ENCODE measurements at places on chromosomes 7 and 10. TPM values are rescaled to one million over a fixed set of nuclear protein-coding genes. Genes with fewer than 3 reads are reported as not detected.

The SFTPA1 gene
- total RNA-seq = 5.2 TPM

The CPED1 gene
- total RNA-seq = 290 TPM

The TIMM23 gene
- 148 TPM for total RNA-seq

The APBB1IP gene
- total RNA-seq = 0.22 TPM

The MYO1G gene
- 0.62 TPM for total RNA-seq

The LMBR1 gene
- total RNA-seq = 89.1 TPM

GRCh38 chr10:46019569-46020343, 10.7 kb downstream of the NCOA4 start:
- no peak for DNase-seq
- peak overlapping the region; percentile 83 for H3K27ac ChIP-seq
- H3K36me3 ChIP-seq = peaks cover 58% of the 10 kb centered on the region

DNA sequence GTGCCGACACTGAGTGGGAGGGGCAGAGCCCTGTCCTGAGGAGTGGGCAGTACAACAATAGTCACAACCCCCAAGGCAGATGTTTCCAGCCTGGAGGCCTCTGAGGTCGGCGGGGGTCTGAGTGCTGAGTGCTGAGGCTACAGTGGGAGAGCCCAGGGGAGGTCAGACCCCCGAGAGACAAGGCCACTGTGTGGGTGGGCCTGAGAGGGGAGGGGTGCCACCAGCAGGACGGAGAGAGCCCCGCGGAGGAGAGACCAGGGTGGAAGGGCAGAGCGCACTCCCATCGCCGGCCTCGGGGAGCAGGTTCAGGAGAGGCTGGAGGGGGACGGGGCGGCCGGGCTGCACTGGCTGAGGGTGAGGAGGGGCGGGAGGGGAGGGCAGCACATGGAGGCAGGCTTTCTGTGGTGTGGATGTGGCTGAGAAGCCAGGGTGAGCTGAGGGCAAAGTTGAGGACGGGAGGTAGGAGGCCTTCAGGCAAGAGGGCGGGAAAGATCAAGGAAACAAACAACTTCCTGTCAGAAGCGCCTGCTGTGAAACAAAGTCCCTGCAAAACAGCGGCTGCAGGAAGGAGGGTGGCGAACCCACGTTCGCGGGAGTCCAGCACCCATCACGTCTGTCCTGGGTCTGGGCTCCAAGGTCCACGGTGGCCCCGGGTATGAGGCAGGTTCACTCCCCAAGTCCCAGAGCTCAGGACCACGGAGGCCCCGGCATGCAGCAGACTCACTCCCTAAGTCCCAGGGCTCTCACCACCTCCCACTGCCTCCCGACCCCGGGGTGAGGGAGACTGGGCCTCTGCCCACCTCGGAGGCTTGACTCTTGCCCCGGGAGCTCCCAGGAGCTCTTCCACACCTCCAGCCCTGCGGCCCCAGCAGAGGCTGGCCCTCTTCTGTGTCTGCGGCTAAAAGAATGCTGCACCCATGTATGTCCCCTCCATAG, 76.8 kb upstream of the NKX6-2 start:
- no peak for DNase-seq
- H3K27me3 ChIP-seq = peaks cover 56% of the 10 kb centered on the region
- peaks cover 7% of the 10 kb centered on the region for H3K4me1 ChIP-seq
- H3K4me3 ChIP-seq = no peak overlapping the region
- H3K27ac ChIP-seq = no peak overlapping the region

DNA sequence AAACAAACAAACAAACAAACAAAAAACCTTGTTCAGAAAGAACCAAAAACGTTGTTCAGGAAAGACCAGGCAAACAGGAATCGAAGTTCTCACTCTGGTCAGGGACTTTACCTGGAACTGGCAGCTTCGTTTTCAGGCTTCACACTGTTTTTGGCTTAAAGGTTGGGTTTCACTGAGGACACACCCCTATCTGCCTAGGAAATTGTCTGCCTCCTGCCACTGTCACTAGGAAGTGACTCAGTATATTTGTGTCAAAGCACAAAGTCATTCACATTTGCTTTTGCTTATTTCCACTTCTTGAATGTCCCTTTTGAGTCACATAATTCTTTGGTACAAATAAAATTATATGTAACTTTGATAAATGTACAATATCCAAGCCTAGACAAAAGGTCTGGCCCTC, 37.9 kb downstream of the PNLIPRP3 start:
- no peak overlapping the region for H3K4me3 ChIP-seq
- no peaks in the 10 kb centered on the region for H3K27me3 ChIP-seq
- no peak overlapping the region for H3K27ac ChIP-seq
- DNase-seq = no peak
- no peaks in the 10 kb centered on the region for H3K36me3 ChIP-seq
- H3K4me1 ChIP-seq = no peaks in the 10 kb centered on the region

- H3K27me3 ChIP-seq = no peaks in the 10 kb centered on the region
- H3K4me1 ChIP-seq = no peaks in the 10 kb centered on the region
- H3K36me3 ChIP-seq = peaks cover 40% of the 10 kb centered on the region
- no peak for DNase-seq
Measured at GRCh38 chr7:5231811-5232484, 41.9 kb downstream of the WIPI2 start.

DNA sequence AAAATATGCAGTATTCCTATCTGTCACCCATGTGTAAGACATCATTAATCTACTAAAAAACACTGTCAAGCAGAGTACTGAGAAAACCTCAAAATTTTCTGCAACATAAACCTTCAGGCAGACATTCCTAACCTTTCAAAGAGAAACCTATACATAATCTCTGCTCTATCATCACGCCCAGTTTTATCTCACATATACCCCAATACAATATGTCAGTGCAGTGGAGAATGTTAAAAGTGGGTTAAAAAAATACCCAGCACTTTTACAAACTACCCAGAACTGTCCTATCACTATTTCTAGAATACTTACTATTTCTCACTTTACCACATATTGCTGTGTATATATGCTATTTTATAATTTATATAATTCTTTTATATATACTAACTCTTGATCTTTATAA, 922.0 kb upstream of the SORCS1 start:
- H3K36me3 ChIP-seq = no peaks in the 10 kb centered on the region
- no peaks in the 10 kb centered on the region for H3K27me3 ChIP-seq
- H3K4me1 ChIP-seq = no peaks in the 10 kb centered on the region
- DNase-seq = no peak
- no peak overlapping the region for H3K27ac ChIP-seq

- H3K27me3 ChIP-seq = no peaks in the 10 kb centered on the region
- DNase-seq = no peak
- H3K36me3 ChIP-seq = no peaks in the 10 kb centered on the region
- no peak overlapping the region for H3K4me3 ChIP-seq
- H3K27ac ChIP-seq = no peak overlapping the region
Measured at GRCh38 chr10:8778713-8779112, 724.2 kb downstream of the GATA3 start.

- no peak overlapping the region for H3K4me3 ChIP-seq
- H3K27me3 ChIP-seq = no peaks in the 10 kb centered on the region
- H3K4me1 ChIP-seq = no peaks in the 10 kb centered on the region
- H3K36me3 ChIP-seq = no peaks in the 10 kb centered on the region
- no peak overlapping the region for H3K27ac ChIP-seq
Measured at GRCh38 chr10:126686268-126686667, 15.8 kb upstream of the C10orf90 start.

GRCh38 chr10:121041906-121042305, 190.7 kb downstream of the WDR11 start:
- no peak overlapping the region for H3K4me3 ChIP-seq
- no peak overlapping the region for H3K27ac ChIP-seq

DNA sequence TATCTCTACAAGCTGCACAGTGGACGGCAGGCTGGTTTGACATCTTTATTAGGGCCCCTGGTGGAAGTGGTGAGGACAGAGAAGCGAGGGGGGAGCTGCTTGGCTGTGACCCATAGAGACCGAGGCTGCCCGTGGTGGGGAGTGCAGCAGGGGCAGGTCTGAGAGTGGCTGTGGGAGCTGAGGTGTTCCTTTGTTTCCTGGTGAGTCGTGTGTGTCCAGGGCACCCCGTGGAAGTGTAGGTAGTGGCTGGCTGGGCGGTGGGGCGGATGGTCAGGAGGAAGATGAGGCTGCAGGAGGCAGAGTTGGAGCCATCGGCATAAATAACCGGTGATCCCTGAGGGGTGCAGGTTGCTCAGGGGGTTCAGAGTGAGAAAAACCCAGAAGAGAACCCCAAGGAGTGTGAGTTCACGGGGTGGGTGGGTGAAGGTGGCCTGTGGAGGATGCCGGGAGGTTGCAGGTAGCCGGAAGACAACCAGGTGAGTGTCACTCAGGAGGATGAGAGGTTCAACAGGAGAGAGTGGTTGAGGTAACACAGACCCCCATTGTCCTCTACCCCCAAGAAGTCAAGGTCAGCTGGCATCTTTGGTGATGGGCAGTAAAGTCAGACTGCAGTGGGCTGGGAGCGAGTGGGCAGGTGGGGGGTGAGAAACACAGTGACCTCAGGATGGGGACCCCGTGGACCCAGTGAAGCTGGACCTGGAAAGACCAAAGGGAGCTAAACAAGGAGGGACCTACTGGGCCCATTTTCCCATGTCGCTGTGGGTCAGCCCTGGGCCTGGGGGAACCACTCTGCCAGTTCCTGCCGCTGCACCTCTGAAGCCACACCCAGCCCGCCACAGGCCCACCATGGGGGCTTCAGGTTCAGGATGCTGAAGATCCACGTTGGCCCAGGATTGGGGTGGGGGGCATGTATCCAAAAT, 7.8 kb downstream of the ATP6V0E2 start:
- DNase-seq = no peak
- H3K36me3 ChIP-seq = no peaks in the 10 kb centered on the region
- no peak overlapping the region for H3K4me3 ChIP-seq
- peaks cover 22% of the 10 kb centered on the region for H3K4me1 ChIP-seq
- H3K27me3 ChIP-seq = peaks cover 38% of the 10 kb centered on the region
- no peak overlapping the region for H3K27ac ChIP-seq

DNA sequence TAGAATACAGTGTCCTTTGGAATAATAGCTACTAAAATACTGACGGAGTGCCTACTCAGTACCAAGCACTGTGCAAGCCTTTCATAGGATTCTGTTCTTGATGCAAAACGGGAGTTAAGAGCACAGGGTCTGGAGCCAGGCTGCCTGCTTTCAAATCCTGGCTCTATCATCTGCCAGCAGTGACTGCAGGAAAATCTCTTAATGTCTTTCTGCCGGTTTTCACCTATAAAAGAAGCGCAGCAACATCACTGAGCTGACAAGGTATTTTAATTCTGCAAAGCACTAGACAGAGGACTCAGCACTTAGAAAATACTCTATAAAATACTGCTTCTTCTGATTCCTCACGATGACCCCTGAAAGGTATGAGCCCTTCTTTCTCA, 659 bp downstream of the FIGNL1 start:
- peaks cover 33% of the 10 kb centered on the region for H3K36me3 ChIP-seq
- no peak for DNase-seq
- peak overlapping the region; percentile 73 for H3K4me3 ChIP-seq
- peaks cover 3% of the 10 kb centered on the region for H3K27me3 ChIP-seq

DNA sequence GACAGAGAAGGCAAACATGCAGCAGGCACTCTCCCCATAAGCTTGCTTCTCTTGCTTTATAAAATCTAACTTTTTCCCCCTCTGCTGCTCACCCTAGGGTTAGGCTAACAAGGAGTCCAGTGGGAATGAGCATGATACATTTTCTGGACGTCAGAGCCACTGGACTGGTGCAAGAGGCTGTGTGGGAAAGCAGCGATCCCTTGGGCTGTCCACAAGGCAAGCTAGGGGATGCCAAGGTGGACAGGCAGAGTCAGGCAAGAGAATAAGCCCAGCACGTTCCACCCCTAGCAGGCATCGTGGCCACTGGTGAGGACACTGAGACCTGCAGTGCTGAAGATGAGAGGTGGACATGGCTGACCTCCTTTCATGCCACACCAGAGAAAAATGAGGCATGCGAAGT, 290.9 kb upstream of the ZMIZ1 start:
- H3K36me3 ChIP-seq = no peaks in the 10 kb centered on the region
- H3K27me3 ChIP-seq = peaks cover 17% of the 10 kb centered on the region
- no peak overlapping the region for H3K27ac ChIP-seq
- no peak overlapping the region for H3K4me3 ChIP-seq

GRCh38 chr7:100105534-100105933, 4.1 kb downstream of the AP4M1 start:
- H3K27ac ChIP-seq = no peak overlapping the region
- H3K27me3 ChIP-seq = no peaks in the 10 kb centered on the region
- peaks cover 5% of the 10 kb centered on the region for H3K4me1 ChIP-seq
- DNase-seq = no peak
- no peak overlapping the region for H3K4me3 ChIP-seq
- peaks cover 61% of the 10 kb centered on the region for H3K36me3 ChIP-seq

DNA sequence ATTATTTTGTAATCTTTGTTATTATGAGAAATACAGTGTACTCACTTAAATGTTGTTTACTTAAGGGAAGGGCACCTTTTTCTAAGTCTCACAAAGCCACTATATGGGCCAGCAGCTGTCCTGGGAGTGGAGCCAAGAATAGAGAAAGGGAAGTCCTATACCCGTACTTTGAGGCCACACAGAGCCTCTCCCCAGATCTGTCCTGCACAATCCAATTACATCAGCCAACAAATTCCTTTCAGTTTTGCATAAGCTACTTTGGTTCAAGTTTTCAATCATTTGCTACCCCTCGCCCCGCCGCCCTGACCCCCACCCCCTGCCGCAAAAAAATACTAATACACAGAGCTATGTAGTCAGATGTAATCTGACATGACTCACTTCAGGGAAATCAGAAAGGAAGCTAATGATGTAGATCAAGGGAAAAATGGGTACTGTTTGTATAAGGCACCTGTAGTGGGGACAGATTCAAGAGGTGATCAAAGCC, 297.4 kb upstream of the NEBL start:
- peaks cover 9% of the 10 kb centered on the region for H3K4me1 ChIP-seq
- no peaks in the 10 kb centered on the region for H3K27me3 ChIP-seq
- no peak overlapping the region for H3K4me3 ChIP-seq
- no peak overlapping the region for H3K27ac ChIP-seq

DNA sequence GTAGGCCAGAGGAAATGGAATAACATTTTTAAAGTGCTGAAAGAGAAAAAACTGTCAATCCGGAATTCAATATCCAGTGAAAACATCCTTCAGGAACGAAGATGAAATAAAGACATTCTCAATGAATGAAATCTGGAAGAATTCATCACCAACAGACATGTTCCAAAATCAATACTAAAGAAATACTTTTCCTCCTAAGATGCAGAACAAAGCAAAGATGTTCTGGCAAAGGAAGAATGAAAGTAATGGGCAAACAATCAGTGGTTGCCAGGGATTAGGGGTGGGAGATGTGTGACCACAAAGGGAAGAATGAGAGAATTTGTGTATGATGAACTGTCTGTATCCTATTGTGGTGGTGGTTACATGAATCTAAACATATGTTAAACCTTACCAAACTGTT, 52.8 kb upstream of the EEPD1 start:
- DNase-seq = no peak
- no peak overlapping the region for H3K27ac ChIP-seq
- no peaks in the 10 kb centered on the region for H3K27me3 ChIP-seq
- H3K4me3 ChIP-seq = no peak overlapping the region
